ENCODE measurements at places on chromosomes 5 and 9. TPM values are rescaled to one million over a fixed set of nuclear protein-coding genes. Genes with fewer than 3 reads are reported as not detected.

DNA sequence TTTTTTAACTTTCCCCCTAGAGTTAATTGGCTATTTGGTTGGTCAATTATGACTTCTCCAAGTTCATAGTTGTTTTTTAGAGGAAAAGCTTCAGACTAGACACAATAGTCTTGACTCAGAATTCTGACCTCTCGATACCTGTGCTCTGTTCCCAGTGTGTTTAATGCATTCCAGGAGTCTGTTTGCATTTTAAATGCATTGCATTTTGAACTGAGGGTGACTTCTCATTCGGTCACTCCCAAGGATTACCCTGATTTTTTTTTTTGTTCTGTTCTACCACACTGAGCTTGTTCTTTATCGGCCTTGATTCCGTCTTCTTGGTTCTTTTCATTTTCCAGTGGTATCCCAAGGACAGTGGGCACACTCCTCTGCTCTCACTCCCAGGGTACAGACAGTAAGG is 16.3 kb downstream of the ARHGEF28 start:
- no peaks in the 10 kb centered on the region for H3K4me1 ChIP-seq
- DNase-seq, result no peak
- H3K27ac ChIP-seq, result no peak overlapping the region
- no peaks in the 10 kb centered on the region for H3K27me3 ChIP-seq
- H3K4me3 ChIP-seq, result no peak overlapping the region

DNA sequence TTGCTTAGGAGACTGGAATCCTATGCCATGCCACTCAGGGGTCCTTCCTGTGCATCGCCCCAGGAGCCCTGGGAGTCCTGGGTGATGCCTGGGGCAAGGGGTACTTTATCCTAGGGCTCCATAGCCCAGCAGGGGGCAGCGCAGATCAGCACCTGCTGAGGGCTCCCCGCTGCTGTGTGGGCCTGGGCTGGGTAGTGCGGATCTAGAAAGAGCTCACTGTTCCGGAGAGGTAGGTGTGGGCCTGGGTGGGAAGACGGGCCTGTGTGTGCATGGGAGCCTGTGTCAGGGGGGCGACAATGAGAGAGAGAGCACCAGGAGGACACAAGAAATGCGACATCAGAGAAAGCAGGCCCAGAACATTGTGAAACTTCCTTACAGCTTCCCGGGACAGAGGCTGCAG is 11.4 kb upstream of the DAB2IP start:
- H3K4me1 ChIP-seq, result peaks cover 7% of the 10 kb centered on the region
- DNase-seq, result no peak
- no peak overlapping the region for H3K27ac ChIP-seq
- no peaks in the 10 kb centered on the region for H3K36me3 ChIP-seq
- H3K4me3 ChIP-seq, result no peak overlapping the region
- H3K27me3 ChIP-seq, result no peaks in the 10 kb centered on the region

DNA sequence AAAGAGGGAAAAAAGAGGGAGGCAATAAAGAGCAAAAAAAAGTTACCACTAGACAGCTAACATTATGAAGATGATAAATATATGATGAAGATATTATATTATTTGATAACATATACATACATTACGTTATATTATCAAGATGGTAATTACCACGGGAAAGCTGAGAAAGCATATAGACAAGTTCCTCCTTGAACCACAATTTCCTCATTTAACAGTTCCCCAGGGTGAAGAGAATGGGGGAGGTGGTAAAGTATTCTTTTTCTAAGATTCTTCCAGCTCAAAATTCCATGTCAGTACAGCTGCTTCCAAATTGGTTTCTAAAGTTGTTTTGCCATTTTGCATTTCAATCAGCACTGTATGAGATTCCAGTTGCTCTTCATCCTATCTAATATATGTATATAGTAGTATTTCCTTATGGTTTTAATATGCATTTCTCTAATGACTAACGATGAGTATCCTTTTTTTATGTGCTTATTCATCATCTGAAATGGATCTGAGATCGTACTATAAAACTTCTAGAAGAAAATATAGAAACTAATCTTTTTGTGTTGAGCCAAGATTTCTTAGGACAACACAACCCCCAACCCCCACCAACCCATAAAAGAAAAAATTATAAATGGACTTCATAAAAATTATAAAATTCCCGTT is 49.5 kb upstream of the C9orf72 start:
- peak overlapping the region; percentile 5 for H3K27ac ChIP-seq
- H3K27me3 ChIP-seq, result no peaks in the 10 kb centered on the region

The CCDC180 gene
- polyA plus RNA-seq, result 29.6 TPM

GRCh38 chr9:93121316-93122241 is 12.5 kb downstream of the NINJ1 start:
- H3K36me3 ChIP-seq, result no peaks in the 10 kb centered on the region
- H3K27me3 ChIP-seq, result no peaks in the 10 kb centered on the region
- H3K27ac ChIP-seq, result no peak overlapping the region

The ACSL6 gene
- 1.3 TPM for polyA plus RNA-seq

DNA sequence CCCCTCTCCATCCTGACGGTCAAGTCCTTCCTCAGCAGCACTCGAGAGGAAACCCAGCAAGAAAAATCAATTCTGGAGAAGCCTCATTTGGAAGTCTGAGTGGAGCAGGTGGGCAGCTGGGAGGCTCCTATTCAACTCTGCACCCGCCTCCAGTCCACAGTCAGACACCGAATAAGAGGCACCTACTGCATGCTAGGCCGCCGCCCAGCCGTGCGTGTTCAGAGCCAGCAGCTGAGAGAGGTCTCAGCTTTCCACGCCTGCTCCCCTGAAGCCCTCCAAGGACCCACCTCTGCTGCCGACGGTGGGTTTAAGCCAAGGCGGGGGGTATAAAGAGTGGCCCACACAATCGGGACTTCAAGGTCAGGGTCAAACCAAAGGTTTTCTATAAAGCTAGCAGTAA is 41.9 kb downstream of the VAV2 start:
- DNase-seq, result no peak
- H3K4me1 ChIP-seq, result peaks cover 37% of the 10 kb centered on the region
- H3K27me3 ChIP-seq, result no peaks in the 10 kb centered on the region
- H3K36me3 ChIP-seq, result no peaks in the 10 kb centered on the region
- no peak overlapping the region for H3K4me3 ChIP-seq

The BARHL1 gene
- not detected for polyA plus RNA-seq

DNA sequence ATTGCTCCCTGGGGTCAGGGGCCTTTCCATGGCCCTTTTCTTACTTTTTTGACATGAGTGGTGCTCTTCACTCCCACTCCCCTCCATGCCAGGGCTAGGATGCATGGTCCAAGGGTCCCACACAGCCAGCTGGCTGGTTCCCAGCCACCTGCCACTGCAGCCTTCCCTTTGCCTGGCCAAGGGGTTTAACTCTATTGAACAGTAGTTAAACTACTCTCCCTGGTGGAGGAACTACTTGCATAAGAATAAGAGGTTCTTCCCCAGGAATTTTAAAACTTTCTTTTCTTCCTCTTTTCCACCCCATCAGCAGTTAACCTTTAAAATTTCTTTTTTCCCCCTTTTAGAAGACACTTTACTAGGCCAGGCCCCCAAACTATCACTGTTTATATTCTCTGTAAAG is 1532.8 kb upstream of the ACO1 start:
- no peaks in the 10 kb centered on the region for H3K4me1 ChIP-seq
- H3K27ac ChIP-seq, result no peak overlapping the region
- DNase-seq, result no peak
- no peaks in the 10 kb centered on the region for H3K36me3 ChIP-seq
- no peaks in the 10 kb centered on the region for H3K27me3 ChIP-seq

GRCh38 chr5:31937226-31937625 is 236.9 kb downstream of the GOLPH3 start:
- H3K4me3 ChIP-seq, result peak overlapping the region; percentile 24
- DNase-seq, result no peak
- H3K27ac ChIP-seq, result peak overlapping the region; percentile 11
- no peaks in the 10 kb centered on the region for H3K36me3 ChIP-seq
- no peaks in the 10 kb centered on the region for H3K27me3 ChIP-seq

DNA sequence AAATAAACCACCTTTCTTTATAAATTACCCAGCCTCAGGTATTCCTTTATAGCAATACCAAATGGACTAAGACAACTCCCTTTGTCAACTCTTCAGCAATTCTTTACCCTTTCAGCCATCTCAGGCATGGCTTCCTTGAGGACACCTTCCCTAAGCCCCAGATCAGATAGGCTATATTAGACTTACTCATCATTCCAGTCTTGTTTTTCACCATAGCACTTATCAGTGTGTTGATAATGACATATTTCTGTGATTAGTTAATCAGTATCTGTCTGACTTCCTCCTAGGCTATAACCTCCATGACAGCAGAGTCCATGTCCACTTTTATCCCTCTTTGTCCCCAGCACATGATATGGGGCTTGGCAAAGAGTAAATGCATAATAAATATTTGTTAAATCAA is 238.1 kb downstream of the ACTL7B start:
- no peaks in the 10 kb centered on the region for H3K27me3 ChIP-seq
- H3K4me1 ChIP-seq, result peaks cover 15% of the 10 kb centered on the region
- H3K36me3 ChIP-seq, result no peaks in the 10 kb centered on the region
- DNase-seq, result no peak
- H3K27ac ChIP-seq, result no peak overlapping the region

DNA sequence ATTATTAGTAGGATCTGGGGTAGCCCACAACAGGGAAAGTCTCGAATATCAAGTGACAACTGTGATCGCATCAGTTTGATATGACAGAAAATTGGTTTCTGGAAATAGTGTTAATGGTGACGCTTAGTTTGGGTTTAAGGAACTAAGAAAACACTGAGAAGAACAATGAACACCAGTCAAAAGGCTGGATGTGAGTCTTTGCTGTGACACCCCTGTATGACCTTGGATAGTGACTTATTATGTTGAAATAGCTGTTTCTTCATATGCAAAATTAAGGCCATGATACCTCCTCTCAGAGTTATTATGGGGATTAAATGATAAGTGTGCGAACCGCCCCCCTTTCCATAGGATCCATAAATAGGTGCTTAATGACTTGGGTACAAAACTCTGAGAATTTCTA is 926 bp downstream of the DNAJC25 start:
- H3K27ac ChIP-seq, result peak overlapping the region; percentile 93
- peak; percentile 7 for DNase-seq
- peak overlapping the region; percentile 86 for H3K4me3 ChIP-seq
- no peaks in the 10 kb centered on the region for H3K36me3 ChIP-seq

- H3K36me3 ChIP-seq, result no peaks in the 10 kb centered on the region
- H3K4me3 ChIP-seq, result no peak overlapping the region
- no peak for DNase-seq
- no peak overlapping the region for H3K27ac ChIP-seq
- H3K4me1 ChIP-seq, result no peaks in the 10 kb centered on the region
Measured at GRCh38 chr9:113636693-113637092, 173.2 kb downstream of the RGS3 start.

DNA sequence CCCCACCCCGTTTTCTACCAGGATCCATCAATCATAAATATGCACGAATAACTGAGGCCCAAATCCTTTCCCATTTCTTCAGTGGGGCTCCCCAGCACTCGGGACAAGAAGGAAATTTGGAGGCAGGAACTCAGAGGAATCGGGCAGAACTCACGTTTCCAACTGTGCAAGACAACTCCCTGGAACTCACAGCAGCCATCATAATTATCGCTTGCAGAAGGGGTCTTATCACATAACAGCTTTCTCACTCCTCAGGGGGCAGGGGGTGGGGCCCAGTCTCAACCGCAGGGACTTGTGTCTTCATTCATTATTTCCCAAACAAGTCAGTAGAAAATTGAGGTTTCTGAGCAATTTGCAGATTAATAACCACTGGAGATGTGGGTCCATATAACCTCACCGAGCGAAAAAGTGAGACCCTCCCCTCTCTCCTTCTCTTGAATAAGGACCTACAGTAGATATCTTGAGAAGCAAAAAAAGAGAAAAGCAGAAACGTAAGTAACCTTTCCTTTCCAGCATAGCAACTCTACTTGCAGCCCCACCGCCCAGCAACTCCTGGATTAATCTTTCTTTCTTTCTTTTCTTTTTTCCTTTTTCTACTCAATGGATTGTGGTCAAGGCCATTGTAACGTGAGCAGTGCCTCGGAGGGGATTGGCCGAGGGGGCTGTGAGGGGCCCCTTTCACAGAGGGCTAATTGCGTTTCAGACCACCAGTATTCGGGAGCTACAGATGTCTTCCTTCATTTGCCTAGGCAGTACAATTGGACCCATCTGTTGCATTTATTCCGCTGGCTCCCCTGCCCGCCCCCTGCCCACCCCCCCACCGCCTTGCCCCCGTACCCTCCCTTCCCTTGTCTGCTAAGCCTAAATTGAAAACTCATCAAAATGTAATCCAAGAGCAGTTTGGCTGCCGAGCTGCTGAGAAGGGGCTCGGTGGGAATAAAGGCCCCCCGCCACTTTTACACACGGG is 24.7 kb upstream of the TIFAB start:
- no peak for DNase-seq
- no peak overlapping the region for H3K4me3 ChIP-seq
- H3K36me3 ChIP-seq, result no peaks in the 10 kb centered on the region
- H3K4me1 ChIP-seq, result no peaks in the 10 kb centered on the region

The LCN9 gene
- not detected for polyA plus RNA-seq

GRCh38 chr5:79932510-79933504 is 58.3 kb downstream of the MTX3 start:
- DNase-seq, result no peak
- no peak overlapping the region for H3K27ac ChIP-seq

The UBE2QL1 gene
- polyA plus RNA-seq, result 0.27 TPM

The TEK gene
- polyA plus RNA-seq, result 51.5 TPM

The LURAP1L gene
- polyA plus RNA-seq, result 58.7 TPM

- no peak overlapping the region for H3K4me3 ChIP-seq
- no peaks in the 10 kb centered on the region for H3K36me3 ChIP-seq
- DNase-seq, result no peak
- H3K27me3 ChIP-seq, result peaks cover 18% of the 10 kb centered on the region
- peaks cover 9% of the 10 kb centered on the region for H3K4me1 ChIP-seq
- no peak overlapping the region for H3K27ac ChIP-seq
Measured at GRCh38 chr5:44390351-44390750, 1.1 kb upstream of the FGF10 start.

GRCh38 chr9:21096901-21097255 is 19.1 kb upstream of the IFNB1 start:
- peaks cover 7% of the 10 kb centered on the region for H3K4me1 ChIP-seq
- no peak overlapping the region for H3K27ac ChIP-seq
- H3K36me3 ChIP-seq, result no peaks in the 10 kb centered on the region
- DNase-seq, result no peak
- H3K4me3 ChIP-seq, result no peak overlapping the region

- H3K27ac ChIP-seq, result no peak overlapping the region
- H3K36me3 ChIP-seq, result no peaks in the 10 kb centered on the region
- H3K4me1 ChIP-seq, result no peaks in the 10 kb centered on the region
Measured at GRCh38 chr5:11672385-11673085, 231.7 kb downstream of the CTNND2 start.

- no peaks in the 10 kb centered on the region for H3K27me3 ChIP-seq
- no peak overlapping the region for H3K27ac ChIP-seq
- DNase-seq, result no peak
- H3K4me3 ChIP-seq, result no peak overlapping the region
- H3K36me3 ChIP-seq, result peaks cover 8% of the 10 kb centered on the region
Measured at GRCh38 chr5:39024884-39025283, 49.3 kb downstream of the RICTOR start.

The MIER3 gene
- polyA plus RNA-seq, result 33.5 TPM

DNA sequence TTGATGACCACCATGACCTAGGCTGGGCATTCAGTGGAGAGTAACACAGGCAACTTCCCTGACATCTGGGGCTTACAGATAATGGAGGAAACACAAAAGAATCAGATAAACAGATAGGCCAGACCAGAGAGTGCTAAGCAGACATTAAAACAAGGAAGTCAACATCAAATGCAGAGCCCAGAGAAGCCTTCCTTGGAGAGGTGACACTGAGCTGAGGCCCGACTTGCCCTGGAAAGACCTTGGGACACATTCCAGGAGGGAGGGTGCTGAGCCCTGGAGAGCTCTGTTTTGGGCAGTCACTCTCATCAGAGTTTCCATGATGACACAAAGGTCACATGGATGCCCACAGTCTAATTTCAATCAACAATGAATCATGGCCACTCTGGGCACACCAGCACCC is 31.9 kb upstream of the C5orf58 start:
- H3K4me3 ChIP-seq, result no peak overlapping the region
- peaks cover 10% of the 10 kb centered on the region for H3K27me3 ChIP-seq
- H3K36me3 ChIP-seq, result no peaks in the 10 kb centered on the region
- no peak for DNase-seq

All from left lung (tissue), 14 donors.